ENCODE measurements at places on chromosomes 1 and 21.
A peak's percentile ranks its signal among the peaks of the same experiment; 100 is the strongest.

DNA sequence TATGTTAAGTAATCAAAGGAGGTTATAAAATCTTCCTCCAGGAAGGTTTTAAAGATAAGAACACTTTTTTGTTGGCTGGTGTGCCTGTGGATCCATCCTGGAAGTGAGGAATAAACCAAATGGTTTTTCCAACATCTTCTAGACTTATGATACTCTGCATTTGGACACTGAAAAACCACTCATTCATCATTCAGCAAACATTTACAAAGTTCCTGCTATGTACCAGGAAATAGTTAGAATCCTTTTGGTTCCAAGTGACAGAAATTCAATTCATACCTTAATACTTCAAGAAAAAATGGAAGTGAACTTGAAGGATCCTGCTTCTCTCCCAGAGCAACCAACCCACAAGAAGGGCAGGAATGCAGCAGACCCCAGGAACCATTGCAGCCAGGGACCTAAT, 39.6 kb upstream of the PIGC start:
- no peak for DNase-seq

DNA sequence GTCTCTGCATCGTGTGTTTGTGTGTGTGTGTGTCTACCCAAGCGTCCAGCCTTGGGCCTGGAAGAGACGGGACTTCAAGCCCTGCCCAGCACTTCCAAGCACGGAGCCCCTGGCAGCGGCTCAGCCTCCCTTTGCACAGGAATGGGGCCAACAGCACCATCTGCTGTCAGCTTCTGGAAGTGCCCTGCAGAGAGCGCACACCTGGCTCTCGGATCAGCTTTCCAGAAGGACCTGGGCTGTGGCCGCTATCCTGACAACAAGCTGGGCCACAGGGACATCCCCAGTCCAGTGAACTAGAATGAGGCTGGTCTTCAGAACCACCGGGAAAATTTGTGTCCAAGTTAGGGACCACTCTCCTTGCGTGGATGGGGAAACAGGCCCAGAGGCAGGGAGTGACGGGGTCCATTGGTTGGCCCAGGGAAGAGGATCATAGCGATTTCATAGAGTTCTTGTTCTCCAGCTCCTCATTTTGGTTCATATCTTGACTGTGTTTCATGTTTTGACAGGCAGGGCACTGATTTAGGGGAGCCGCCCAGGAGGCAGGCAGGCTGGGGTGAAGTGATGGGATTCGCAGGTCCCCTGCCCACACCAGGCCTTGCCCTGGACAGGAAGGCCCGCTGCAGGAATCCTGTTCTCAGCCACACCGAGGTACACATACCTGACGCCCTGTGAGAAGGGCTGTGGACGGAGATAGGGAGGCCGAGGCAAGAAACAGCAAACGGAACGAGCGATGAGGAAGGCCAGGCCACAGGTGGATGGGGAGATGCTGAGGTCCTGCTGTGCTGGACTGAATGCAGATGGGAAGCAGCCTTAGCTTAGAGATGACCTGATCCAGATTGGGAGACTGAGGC, 38.4 kb downstream of the TAS1R2 start:
- peak; percentile 93 for DNase-seq

DNA sequence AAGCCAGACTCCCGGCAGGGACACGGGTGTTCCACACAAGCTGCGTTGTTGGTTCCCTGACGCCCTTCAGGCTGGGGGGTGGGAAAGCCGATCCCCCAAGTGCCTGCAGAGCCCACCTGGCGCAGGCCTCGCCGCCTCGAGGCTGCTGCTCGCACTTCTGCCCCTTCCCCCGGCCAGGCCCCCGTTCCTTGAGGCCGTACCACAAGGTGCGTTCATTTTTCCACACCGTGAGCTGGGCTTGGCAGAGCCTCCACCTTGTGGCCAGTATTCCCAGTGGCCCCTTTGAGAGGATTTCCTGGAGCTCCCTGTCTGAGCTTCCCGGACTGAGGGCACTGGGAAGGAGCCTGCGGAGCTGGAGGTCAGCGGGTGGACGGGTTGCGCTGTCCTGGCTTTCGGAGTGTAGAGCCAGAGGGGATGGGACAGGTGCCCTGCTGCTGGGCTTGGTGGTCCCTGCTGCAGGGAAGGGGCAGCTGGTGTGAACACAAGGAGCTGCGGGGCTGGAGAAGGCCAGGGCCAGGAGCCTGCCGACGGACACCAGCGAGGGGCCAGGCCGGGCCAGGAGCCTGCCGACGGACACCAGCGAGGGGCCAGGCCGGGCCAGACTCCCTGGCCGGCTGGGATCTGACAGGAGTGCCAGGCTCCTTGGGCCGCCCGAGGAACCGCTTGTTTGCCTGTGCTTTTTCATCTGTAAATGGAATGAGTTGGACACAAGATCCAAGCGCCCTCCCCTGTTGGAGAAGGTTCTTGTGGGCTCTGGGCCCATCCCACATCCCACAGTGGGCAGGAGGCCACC, 18.4 kb downstream of the PDXK start:
- DNase-seq = no peak

- DNase-seq = no peak
Measured at GRCh38 chr1:197093226-197093885, 26.3 kb upstream of the F13B start.

- DNase-seq = peak; percentile 66
Measured at GRCh38 chr1:1157033-1157365, 16.7 kb upstream of the TTLL10 start.

DNA sequence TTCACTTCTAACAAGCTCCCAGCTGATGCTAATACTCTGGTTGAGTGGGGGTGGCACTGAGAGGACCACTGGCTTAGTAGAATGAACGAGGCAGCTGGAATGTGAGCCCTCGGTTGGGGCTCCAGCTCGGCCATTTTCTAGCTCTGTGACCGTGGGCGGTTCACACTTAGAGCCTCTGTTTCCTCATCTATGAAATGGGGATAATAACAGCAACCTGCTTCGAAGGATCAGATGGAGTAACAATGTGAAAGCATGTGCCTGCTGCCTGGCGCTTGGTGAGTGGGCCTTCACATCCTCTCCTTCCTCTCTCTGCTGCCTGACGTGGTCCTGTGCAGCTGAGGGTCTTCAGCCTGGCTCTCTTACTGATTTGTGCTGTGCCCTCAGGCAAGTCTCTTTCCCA, 20.9 kb upstream of the TTC4 start:
- DNase-seq = no peak

DNA sequence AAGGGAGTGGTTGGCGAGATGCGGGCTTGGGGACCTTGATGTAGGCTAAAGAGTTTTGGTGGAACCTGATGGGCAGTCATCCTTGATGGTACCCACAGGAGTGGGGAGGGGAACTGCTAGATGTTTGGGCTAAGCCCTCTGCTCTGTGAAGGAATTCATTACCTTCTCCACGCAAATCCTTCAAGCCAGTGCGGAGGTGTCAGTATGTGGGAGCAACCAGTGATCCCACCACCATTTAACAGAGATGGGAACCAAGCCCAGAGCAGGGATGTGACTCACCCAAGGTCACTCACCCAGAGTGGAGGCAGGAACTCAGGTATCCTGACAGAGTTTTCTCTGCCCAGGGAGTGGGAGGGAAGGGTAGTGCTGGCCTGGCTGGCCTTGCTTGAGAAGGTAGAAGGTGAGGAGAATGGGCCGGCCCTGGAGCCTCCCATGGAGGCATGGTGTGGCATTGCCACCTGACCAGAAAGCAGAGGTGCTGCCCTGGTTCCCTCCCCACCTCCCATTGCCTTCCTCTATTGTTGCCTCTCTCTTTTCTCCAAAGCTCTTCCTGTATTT, 51.2 kb upstream of the STUM start:
- DNase-seq = no peak

GRCh38 chr1:235075048-235075776, 53.4 kb downstream of the TOMM20 start:
- DNase-seq = no peak

DNA sequence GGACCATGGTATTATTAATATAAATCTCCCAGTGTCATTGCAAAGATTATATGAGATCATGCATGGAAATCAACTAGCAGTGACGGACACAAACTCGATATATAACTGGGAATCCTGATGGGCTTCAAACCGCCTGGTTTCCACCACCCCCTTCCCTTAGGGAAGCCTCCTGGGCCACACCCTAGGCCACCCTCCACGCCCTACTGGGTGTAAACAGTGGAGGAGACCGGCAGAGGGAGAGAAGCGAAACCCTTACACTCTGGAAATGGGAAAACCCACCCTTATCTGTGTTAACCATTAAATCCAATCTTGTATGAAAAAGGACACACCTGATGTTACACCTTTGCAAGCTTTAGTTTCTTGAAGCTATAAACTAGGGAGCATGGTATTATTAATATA, 595 bp upstream of the ZNHIT6 start:
- DNase-seq = peak; percentile 11

DNA sequence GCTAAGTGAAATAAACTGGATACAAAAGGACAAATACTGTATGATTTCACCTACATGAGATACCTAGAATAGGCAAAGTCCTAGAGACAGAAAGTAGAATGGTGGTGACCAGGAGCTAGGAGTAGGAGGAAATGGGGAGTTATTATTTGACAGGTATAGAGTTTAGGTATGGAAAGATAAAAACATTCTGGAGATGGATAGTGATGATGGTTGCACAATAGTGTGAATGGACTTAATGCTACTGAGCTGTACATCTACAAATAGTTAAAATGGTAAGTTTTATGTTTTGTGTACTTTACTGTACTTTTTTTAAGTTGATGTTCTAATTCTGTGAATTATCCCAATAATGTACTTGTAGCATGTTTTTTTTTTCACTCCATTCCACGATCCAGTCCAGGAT, 59.5 kb upstream of the RALGPS2 start:
- DNase-seq = no peak

GRCh38 chr1:109840011-109840629, 70.5 kb upstream of the CSF1 start:
- DNase-seq = no peak

DNA sequence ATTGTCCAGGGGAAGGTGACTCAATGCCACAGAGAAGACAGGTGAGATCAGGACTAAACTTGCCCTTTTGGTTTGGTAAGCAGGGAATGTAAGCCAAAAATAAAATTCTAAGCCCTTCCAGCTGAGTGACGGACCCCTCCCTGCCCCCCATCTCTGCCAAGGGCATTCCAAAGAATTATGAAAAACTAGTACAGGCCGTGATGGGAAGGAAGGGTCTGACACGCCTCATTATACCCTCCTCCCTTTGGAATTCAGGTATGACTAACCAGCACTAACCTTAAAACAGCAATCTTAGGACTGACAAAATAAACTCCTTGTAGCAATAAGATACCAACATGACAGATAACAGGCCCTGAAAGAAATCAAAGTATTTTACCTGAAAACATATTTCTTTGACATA, 99.6 kb downstream of the GABPA start:
- DNase-seq = no peak

GRCh38 chr1:113903501-113904292, 902 bp downstream of the AP4B1 start:
- DNase-seq = no peak

- DNase-seq = no peak
Measured at GRCh38 chr1:61670445-61670844, 54.5 kb downstream of the TM2D1 start.

DNA sequence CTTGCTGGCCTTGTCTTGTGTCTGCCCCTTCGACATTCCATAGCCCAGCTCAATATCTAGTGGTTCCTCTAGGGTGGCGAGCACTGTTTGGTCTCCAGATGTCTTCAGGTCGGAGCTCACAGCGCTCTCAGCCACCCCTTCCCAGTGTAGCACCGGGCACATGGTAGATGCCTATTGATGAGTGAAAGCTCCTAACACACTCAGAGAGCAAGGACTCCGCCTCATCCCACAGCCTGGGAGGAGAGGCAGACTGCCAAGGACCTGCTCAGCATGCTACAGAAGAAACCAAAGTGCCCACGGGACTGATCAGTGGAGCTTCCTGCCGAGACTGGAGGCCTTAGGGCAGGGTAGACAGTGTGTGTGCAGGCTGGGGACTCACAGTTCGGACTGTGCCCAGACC, 10.9 kb downstream of the PCSK9 start:
- DNase-seq = no peak

GRCh38 chr21:42057851-42058437, 13.2 kb upstream of the UMODL1 start:
- DNase-seq = no peak

DNA sequence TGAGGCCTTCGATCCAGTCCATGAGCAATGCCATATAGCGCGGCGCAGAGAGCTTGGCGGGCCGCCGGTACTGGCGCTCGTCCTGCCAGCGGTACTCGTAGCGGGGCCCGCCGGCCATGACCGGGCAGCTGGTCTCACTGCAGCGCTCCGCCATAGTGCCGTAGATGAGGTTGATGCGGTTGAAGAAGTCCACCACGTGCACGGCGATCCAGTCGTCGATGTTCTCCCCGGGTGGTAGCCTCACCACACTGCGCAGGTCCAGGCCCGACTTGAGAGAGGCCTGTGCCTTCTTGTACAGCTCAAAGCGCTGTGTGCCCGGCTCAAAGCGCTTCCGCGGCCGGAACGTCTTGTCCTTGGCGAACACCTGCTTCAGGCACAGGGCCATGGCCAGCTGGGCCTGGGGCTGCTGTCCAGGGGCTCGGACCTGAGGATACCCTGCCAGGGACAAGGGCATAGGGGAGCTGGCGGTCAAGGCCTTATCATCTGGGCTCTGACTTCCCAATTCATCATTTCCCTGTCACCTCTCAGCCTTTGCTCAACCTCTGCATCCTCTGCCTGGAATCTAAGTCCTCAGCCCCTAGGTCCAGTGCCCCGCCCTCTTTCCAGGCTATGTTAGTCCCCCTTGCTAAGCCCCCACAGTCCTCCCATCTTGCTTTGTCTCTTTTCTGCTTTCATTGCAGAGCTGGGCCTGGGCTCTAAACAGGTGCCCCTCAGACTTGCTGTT, 3.5 kb downstream of the MOB3C start:
- peak; percentile 31 for DNase-seq

- DNase-seq = no peak
Measured at GRCh38 chr1:162222730-162223129, 153.2 kb downstream of the NOS1AP start.

DNA sequence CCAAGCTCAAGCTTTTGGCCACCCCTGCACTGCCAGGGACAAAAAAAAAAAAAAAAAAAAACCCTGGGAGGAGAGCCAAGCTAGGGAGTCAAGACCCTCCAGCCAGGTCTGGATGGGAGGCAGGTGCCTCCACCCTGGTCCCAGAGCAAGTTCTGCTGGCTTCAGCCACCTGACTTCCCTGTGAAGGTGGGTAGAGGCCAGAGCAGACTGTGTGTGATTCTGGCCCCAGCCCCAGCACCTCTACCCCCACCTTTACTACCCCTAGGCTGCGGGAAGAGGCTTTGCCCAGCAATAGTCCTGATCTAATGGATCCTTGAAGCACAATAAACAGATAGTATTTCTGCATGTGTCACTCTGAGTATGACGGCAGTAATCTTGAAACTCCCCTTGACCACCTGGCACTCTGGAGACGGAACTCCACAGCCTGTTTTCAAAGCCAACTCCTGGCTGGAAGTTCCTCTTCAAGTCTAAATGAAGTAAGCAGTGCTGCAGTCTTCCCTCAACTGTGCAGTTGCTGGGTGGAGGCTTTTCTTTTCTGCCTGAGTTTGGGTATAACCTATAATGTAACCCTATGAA, 9.8 kb downstream of the PDZK1IP1 start:
- no peak for DNase-seq

Data from iPS-NIHi11 (cell line).